ENCODE measurements at places on chromosomes 13 and 19. TPM values are rescaled to one million over a fixed set of nuclear protein-coding genes. Genes with fewer than 3 reads are reported as not detected.

The EMP3 gene
- polyA plus RNA-seq: 0.97 TPM

The DOCK6 gene
- polyA plus RNA-seq: not detected

The DENND1C gene
- not detected for polyA plus RNA-seq

The NEK5 gene
- 1.3 TPM for polyA plus RNA-seq

The FAM83E gene
- not detected for polyA plus RNA-seq

The LRP3 gene
- not detected for polyA plus RNA-seq

Measured in Purkinje cell (primary cell).